Neural crest cell (in vitro differentiated cells): ENCODE measurements at places on chromosomes 5 and 9. TPM values are rescaled to one million over a fixed set of nuclear protein-coding genes. Genes with fewer than 3 reads are reported as not detected.

HAVCR1 gene
- total RNA-seq: not detected in 2 replicates

PPP1R26 gene
- 27.5 and 32.4 TPM in 2 replicates for total RNA-seq

SPATA31D1 gene
- not detected in 2 replicates for total RNA-seq

- DNase-seq: no peak
Measured at GRCh38 chr9:107732781-107733522, 243.4 kb upstream of the KLF4 start.

DNA sequence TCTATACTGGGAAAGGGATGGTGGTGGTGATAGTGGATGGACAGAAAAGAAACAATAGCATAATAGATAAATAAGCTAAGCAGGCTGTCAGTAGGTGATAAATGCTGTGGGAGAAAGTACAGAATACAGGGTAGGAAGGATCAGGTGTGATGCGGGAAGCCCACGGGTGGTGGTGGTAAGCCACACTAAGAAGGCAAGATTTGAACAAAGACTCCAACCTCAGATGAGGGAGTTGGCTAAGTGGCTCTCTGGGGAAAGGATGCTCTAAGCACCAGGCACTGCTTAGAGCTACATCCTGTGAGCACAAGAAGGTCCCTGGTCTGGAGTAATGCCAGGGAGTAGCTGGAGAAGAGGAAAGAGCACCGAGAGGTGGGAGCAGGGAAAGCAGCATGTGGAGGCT, 151.6 kb upstream of the KLF9 start:
- DNase-seq: no peak

DNA sequence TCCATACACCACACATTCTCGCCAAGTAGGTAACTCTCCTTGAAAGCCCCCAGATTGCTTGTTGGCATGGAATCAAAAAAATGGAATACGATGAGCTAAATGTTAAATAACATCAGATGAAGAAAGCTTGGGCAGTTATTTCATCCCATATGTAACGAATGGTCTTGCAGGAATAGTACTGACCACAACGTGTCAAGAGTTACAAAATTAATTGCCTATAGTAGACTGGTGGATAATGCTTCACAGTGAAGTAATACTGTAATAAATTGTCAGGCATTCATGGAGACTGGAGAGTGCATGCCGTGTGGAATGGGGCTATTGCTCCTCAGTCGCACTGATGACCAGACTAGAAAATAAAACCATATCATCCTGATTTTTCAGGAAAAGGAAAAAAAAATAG, 1628.7 kb downstream of the MAT2B start:
- DNase-seq: no peak
